Caudate nucleus (tissue), 63 donors: ENCODE measurements at places on chromosomes 6 and 20.

DNA sequence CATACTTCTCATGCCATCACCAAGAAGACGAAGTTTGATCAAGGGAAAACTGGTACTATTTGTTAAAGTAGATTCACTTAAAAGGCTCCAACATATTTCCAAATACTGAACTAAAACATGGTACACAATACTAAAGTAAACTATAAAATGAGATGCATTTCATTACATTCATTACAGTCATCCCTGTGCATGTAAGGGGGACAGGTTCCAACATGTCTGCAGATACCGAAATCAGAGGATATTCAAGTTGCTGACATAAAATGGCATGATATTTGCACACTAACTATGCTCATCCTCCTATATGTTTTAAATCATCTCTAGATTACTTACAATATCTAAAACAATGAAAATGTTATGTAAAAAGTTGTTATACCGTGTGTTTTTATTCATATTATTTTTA lies 893.9 kb upstream of the MANEA start:
- DNase-seq = no peak

GRCh38 chr6:32244270-32244669 lies 20.4 kb upstream of the NOTCH4 start:
- no peak for DNase-seq

GRCh38 chr6:75855052-75855451 lies 106.0 kb downstream of the MYO6 start:
- no peak for DNase-seq

GRCh38 chr6:46796848-46797580 lies 3.8 kb downstream of the MEP1A start:
- no peak for DNase-seq

GRCh38 chr6:38525888-38526287 lies 113.8 kb downstream of the BTBD9 start:
- no peak for DNase-seq

DNA sequence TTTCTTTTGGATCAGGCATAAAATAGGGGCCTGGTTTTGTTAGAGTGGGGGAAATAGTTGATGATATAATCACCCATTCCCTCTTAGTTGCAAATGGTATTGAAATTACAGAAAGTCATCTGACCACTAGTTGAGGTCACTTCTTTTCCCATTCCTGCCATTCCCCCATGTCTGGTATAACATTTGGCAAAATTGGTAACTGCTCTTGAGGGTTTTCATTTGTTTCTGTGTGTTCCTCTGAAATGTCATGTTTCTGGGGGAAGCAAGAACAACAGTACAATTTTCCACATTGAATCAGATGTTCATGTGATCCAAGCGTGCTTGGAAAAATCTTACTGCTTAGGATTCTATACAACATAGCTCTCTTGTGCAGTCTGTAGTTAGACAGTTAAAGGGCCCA lies 7.3 kb downstream of the AIG1 start:
- DNase-seq = no peak

- no peak for DNase-seq
Measured at GRCh38 chr20:45052698-45053429, 48.1 kb downstream of the KCNS1 start.

DNA sequence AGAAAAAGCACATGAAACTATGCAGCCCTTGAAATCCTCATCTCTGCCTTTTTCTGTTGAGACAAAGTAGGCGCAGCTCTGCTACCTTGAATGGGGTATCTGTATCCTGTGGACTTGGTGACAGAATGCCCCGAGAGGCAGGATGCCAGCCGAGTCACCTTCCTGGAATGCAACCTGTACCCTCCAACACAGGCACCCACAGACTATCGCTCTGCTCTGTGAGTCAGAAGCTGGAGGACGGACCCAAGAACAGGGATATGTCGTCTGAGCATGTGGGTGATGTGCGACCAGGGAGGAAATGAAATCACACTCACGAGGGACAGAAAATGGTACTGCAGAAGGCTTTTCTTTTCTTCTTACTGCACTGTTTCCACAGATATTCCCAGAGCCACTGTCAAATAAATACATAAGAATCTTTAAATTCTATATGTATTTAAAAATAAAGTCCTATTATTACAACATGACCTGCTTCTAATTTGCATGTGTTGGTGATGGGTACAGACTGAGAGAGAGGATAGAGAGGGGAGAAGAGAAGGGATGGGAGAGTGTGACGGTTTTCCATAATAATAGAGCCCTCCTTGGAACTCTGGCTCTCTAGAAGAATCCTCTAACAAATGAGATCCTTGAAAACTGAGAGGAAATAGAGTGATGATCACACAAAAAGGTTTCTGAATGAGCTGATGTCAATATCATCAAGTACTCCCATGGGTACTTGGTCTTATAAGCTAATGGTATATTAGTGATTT lies 308.1 kb downstream of the FOXC1 start:
- no peak for DNase-seq

DNA sequence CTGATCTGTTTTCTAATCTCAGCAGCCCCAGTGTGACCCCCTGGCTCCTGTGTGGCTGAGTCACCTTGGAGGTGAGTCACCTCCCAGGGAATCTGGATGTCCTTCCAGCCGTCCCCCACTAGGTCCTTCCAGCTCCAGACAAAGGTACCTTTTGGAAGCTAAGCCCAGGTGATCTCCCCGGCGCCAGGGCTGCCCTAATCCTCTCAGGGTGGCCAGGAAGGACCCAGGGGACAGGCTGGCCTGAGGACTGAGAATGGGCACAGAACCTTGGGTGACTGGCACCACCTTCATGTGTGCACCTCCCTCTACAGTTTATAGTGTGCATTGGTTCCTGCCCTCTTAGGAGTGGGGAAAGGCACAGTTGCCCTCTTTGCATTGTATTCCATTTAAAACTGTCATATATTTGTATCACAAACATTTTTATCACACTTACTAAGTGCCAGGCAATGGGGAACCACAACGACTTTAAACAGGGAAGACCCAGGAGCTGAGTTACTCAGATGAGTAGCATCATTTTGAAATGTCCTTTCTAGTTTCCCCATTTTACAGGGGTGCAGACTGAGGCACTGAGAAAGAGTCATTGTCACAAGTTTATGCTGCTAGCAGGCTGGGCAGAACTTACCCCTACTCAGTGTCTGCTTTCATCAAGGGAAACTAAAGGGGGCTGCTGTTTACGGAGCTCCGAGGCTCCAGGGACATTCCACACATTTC lies 2.6 kb upstream of the BPIFB4 start:
- no peak for DNase-seq

DNA sequence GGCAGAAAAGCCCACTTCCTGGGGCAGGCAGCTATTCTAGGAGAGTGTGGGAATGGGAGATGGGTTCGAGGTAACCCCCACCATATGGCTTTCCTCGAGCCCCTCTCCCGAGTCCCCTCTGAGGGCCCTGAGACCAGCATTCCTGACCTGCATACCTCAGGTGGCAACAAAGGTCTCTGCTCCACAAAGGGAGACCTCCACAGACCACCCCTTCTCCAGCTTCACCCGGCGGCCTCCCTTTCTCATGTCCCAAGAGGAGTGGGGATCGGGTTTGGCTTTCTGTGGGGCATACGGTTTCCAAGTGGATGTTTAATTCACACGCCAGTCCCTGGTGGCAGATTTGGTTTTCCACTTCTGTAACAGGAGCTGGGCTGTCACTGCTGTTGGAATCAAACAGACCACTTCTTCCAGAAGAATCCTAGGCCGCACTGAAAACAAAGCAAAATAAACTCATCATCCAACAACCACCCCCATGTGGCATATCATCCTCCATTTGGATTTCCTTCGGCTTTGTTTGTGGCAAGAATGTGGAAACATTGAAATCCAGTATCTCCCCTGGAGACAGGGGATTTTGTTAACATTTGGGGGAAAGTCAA lies 83.2 kb downstream of the DLL1 start:
- no peak for DNase-seq

- no peak for DNase-seq
Measured at GRCh38 chr6:35181933-35182612, 31.7 kb upstream of the SCUBE3 start.

DNA sequence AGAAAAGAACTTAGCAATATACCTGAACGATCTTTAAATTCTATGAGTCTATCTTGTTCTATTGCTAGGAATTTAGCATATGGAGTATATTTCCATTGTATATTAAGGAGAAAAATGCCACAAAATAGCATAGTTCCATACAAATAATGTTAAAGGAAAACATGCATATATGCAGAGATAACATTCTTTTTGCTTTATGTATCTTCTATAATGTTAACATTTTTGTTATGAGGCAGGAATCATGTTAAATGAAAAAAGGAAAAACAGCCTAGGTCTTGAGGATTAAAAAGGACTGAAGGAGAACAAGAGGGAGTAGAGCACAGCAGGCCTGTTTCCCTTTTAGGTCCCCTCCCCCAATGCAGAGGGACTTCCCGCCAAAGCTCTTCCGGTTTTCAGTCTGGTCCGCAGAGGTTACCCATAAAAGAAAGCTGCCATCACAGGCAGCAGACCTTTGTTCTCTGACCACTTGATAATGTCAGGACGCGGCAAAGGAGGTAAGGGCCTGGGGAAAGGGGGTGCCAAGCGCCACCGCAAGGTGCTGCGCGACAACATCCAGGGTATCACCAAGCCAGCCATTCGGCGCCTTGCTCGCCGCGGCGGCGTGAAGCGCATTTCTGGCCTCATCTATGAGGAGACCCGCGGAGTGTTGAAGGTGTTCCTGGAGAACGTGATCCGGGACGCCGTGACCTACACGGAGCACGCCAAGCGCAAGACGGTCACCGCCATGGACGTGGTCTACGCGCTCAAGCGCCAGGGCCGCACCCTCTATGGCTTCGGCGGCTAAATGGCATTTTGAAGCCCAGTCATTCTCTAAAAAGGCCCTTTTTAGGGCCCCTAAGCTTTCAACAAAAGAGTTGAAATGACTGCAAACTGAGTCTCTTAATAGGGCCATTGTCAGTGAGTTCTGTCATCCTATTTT lies 108.4 kb upstream of the PRSS16 start:
- peak; percentile 7 for DNase-seq

- no peak for DNase-seq
Measured at GRCh38 chr20:35039846-35040489, 52.6 kb downstream of the TRPC4AP start.

DNA sequence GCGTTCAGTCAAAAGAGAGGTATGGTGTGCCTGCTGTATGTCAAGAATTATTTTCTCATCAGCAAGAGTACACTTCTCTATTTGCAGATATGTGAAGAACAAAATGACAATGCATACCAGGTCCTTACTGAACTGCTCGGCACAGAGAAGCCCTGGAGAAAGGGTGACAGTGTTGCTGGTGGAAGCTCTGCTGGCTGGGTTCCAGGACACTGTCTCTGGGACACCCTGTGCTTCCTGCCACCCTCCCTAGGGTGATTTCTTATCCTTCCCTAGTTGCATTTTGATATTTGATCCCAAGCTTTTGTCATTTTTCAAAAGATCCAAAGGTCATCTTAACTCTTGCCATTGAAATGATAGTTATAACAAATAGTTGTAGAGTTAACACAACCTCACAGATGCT lies 8.3 kb upstream of the CST5 start:
- DNase-seq = no peak

GRCh38 chr6:138331984-138332383 lies 45.7 kb upstream of the SMIM28 start:
- no peak for DNase-seq
